ENCODE measurements at places on chromosomes 11 and 22.

GRCh38 chr11:60978546-60979380 lies 7.3 kb downstream of the CD6 start:
- DNase-seq = peak; percentile 48

- DNase-seq = no peak
These were observed 69.0 kb upstream of the LDLRAD3 start for GRCh38 chr11:35874751-35875450.

- DNase-seq = peak; percentile 48
These were observed 27.1 kb downstream of the PARVA start for GRCh38 chr11:12404436-12404835.

GRCh38 chr11:135033540-135033939 lies 621.5 kb upstream of the B3GAT1 start:
- no peak for DNase-seq

DNA sequence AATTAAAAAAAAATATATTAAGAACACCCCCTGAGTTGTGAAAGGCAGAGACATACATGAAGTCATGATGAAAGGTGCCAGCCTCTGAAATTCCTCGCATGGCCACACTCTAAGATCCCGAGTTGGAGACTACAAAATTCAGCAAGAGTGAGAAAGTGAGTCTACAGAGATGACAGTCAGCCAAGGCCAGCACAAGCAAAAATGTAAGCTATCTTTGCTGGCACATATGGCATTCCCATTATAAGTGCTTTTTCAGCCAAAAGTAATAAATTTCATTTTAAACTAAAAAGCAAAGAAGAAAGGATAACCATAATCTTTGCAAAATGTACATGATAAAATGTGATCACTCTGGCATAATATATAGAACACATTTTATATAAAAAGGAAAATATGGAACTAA lies 40.6 kb downstream of the FANCF start:
- no peak for DNase-seq

GRCh38 chr22:31954535-31955523 lies 10.5 kb downstream of the YWHAH start:
- DNase-seq = no peak

DNA sequence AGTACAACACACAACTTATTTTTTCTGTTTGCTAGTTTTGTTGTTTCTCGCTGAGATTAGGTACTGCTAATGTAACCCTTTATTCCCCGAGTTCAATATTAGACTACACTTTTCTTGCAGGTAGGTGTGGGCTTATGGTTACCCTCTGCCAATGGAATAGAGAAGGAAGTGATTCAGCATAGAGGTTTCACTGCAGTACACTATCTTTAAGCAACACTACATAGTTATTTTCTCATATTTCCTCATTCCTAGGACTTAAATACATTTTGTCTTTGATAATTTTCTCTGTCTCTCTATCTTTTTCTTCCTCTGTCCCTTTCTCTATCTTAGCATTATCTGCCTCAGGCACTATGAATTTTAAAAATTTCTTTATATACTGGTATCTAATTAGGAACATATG lies 791.0 kb downstream of the FAM181B start:
- no peak for DNase-seq
